ENCODE measurements at places on chromosomes 4 and X.

GRCh38 chr4:185210102-185210981 is 944 bp downstream of the SNX25 start:
- DNase-seq: no peak

DNA sequence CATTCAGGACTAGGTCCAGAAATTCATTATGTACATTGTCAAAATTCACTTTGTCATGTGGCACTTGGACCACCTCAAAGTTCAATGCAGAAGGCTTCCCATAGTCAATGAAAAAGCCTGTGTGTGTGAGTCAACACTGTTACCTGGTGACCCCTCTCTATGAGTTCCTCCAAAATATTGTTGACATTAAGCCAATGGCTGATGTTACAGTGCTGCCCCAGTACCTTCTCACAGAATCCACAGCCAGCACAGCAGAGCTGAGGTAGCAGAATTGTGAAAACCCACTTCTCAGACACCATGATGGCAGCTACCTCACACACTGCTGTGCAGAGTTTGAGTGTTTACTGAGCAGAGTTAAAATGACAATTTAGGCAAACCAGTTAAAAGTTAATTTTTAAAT is 22.4 kb upstream of the UGT2B4 start:
- no peak for DNase-seq

DNA sequence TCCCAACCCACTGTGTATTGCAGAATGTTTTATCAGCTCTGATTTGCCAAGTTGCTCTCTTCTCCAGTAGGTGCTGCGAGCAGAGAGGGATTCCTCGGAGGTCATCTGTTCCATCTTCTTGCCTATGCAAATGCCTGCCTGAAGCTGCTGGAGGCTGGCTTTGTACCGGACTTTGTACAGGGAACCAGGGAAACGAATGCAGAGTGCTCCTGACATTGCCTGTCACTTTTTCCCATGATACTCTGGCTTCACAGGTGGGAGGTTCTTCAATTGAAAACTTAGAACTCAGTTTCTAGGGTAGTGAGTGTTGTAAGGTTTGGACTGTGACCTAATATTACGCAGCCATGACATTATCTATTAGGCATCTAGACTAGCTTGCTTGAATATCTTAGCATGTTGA is 24.9 kb downstream of the AR start:
- DNase-seq: no peak

GRCh38 chr4:33924811-33925210 is 2319.5 kb downstream of the ARAP2 start:
- no peak for DNase-seq

DNA sequence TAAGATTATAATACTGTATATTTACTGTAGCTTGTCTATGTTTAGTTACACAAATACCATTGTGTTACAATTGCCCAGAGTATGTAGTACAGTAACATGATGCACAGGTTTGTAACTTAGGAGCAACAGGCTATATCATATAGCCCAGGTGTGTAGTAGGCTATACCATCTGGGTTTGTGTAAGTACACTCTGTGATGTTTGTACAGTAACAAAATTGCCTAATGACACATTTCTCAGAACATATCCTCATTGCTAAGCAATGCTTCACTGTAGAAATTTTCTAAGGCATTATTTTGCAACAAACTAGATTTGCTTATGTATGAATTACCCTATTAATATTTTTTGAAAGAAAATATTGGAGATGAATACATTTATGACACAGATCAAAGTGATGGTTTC is 1390.9 kb downstream of the C4orf33 start:
- no peak for DNase-seq

GRCh38 chr4:101224358-101225218 is 122.7 kb downstream of the PPP3CA start:
- DNase-seq: no peak

- no peak for DNase-seq
Measured at GRCh38 chrX:6460893-6461490, 73.9 kb downstream of the VCX3A start.

- no peak for DNase-seq
Measured at GRCh38 chr4:5783486-5783885, 72.5 kb downstream of the EVC start.

- DNase-seq: no peak
Measured at GRCh38 chr4:4245172-4245571, 2.9 kb downstream of the TMEM128 start.

DNA sequence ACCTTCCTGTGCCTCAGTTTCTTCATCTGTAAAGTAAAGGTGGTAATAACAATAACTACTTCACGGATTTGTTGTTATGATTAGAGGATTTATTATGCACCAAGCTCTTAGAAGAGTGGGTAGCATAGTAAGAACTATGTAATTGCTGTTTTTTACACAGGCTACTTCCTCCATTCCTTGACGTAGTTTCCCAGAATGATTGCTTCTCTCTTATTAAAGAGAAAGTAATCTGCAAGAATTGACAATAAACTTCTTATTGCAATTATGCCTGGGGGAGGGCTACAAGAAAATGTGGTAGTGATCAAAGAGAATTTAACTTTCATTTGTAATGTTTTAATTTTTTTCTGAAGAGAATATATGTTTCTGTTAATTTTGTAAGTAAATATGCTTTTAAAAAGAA is 238.7 kb downstream of the GASK1B start:
- DNase-seq: no peak

GRCh38 chr4:120964596-120964995 is 42.1 kb upstream of the PRDM5 start:
- no peak for DNase-seq

GRCh38 chr4:152894673-152895072 is 41.5 kb upstream of the FHDC1 start:
- no peak for DNase-seq

DNA sequence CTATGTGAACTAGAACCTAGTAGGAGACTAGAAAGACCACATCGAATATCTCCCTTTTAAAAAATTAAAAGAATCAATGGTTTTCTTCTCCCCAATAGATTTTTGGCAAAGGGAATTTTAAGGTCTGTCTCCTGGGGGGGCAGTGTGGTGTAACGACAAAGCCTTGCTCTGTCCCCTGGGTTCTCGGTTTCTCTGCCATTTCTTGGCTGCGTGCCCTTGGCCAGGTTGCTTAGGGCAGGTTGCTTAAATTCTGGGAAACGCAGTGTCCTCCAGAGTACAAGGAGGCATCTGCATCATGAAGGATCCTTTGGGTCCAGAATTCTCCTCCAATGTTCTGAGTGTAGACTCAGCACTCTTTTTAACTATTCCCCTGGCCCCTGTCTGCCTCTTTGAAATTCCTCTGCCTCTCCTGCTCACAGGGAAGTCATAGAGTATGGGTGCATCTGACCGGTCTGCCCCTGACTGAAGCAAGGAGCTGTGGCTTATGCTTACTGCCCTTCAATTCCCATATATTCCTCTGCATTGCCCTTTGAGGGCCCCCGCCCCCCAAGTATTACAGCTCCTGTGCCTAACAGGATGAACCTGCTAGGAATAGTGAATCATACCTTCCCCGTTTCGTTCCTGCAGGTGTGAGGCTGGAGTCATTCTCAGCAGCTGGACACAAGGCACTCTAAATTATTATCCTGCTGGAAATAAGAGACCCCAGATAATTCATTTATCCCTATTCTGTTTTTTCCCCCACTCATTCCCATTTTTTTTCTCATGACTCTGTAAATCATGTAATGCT is 2.2 kb downstream of the KIT start:
- no peak for DNase-seq

DNA sequence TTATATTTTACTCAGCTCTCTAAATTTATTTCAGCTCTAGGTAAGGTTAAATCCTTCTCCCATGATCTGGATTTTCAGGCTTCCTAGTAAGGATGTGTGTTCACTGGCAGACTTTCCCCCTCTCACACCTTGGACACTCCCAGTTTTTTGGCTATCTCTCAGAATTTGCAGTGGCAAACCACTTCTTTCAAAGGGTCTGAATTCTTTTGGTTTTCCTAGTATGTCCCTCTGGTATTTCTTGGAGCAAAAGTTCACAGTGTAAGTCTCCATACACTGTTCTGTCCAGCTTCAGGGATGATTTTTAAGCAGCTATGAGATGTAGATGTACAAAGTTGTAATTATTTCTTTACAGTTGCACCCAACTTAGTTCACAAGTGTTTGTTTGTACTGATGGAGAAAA is 653.8 kb upstream of the GALNT7 start:
- DNase-seq: no peak

DNA sequence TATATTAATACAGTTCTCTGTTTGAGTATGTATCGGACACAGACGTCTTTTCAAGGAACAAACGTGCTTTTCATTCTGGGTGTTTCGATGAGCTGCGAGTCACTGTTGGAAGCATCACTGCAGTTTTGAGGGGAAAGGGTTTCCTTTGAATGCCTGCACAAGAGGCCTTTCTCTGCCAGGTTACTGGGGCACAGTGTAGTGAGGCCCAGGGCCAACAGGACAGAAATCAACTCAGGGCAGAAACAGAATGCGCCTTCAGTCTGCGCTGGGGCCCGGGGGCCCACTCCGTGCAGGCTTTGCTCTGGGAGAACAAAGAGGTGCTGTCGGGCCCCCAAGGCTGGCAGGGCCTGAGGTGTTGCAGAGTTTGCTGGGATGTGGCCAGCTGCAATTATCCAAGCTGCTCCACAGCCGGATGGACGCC is 2.3 kb upstream of the PPP2R3B start:
- DNase-seq: no peak

- no peak for DNase-seq
Measured at GRCh38 chrX:11416600-11416999, 123.4 kb downstream of the AMELX start.

- no peak for DNase-seq
Measured at GRCh38 chr4:25096981-25097443, 63.2 kb downstream of the SEPSECS start.

DNA sequence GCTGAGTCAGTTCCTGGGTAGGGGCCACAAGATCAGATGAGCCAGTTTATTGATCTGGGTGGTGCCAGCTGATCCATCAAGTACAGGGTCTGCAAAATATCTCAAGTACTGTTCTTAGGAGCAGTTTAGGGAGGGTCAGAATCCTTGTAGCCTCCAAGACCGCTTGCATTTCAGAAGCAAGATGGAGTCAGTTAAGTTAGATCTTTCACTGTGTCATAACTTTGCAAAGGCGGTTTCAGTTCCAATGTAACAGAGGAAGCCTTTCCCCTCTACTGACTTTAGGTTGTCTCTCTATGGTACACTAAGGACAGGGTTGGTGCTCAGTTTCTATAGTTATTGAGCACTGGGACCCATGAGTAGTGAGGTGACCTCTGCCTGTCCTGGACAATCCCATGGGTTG is 127.3 kb upstream of the WDR1 start:
- no peak for DNase-seq

DNA sequence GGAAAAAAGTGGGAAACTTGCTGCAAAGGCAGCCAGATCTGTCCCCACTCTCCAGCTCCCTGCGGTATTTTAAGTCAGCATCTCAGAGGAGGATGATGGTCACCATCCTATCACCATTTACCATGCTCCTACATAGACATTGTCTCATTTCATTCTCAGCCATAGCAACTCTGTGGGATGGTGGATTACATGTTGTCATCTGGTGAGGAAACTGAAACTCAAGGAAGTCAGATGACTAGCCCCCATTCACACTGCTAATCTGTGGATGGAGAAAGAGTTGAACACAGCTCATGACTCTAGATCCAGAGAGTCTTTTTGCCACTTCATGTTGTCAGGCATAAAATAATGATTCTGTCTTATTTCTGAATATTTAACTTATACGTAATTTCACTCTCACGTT is 323.5 kb downstream of the PTTG2 start:
- DNase-seq: no peak

DNA sequence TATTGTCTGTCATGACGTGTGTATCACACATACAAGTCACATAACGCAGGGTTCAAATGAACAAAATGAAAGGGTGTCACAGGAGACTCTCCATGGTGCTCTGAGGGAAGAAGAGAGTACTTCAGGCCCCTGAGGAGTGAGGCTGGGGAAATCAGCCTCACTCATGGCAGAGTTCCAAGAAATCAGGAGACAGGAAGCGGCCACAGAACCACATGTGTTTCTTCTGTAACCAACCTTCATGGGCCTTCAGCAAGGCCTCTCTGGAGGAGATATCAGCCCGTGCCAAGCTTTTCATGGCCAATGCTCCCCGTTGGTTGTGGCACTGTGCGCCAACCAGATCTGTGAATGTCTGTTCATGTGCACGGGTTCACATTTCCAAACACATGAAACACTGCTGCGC is 76.0 kb downstream of the NAT8L start:
- DNase-seq: no peak

DNA sequence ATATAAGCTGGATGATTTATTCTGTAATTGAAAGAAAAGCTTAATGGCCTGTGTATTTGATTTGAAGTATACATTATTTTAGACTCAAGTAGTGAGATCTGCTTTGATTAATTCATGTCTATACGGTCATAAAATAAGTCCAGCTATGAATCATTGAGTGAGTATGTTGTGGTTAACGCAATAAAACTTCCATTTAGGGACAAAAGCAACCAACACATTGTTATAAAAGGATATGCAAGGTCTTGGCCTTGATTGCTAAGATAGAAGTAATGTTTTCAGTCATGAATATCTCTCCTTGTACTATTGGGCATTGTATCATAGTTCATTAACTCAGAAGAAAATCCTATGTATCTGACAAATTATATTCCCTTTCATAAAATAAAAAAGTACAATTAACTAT is 162.1 kb downstream of the EPHA5 start:
- no peak for DNase-seq

GRCh38 chr4:15402974-15403373 is 24.9 kb upstream of the C1QTNF7 start:
- no peak for DNase-seq

- no peak for DNase-seq
Measured at GRCh38 chr4:75211422-75211821, 278.5 kb downstream of the PARM1 start.

DNA sequence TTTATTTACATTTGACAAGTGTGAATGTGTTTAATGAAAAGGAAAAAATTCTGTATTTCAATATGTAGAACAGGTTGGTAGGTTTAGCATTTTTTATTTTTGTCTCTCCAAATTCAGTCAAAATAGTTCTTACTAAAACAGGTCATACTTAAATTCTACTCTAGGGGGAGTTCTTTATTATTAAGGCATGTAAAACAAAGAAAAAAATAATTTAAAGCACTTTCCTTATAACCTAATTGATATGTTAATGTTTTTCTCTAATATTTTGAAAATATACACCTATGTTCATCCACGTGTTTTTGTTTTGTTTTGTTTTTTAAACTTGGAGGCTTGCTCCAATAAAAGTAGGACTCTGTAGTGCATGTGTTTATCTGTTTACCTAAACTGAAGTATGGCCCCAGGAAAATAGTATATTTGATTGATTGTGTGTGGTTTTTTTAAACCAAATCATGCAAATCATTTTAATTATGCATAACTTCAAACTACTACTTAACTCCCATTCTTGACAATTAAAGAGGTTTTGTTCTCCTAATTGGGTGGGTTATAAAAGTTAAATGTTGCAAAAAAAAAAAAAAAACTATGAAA is 562.7 kb downstream of the RPA4 start:
- no peak for DNase-seq

DNA sequence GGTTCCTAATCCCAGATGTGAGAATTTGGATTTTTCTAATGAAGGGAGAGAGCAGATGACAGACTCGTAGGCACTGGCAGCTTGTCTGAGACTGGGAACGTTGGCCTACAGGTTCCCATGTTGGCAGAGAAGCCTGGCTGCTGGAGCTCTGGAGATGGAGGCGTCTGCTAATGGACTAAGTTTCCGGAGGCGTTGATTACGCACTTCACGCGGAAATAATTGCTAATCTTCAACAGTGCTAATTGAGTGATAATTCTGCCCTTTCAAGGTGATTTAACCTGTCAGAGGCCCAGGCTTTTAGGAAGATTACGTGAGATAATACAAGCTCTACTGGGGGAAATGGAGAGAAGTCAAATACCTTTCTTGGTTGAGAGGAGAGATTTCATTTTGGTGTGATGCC is 77.4 kb downstream of the PSAPL1 start:
- no peak for DNase-seq

Data from stimulated activated CD8-positive, alpha-beta memory T cell treated with anti-CD3 and anti-CD28 coated beads, Interleukin-7, amount 100 ng/mL, for 1 hour (primary cell).